ENCODE measurements at places on chromosomes 1 and 21. TPM values are rescaled to one million over a fixed set of nuclear protein-coding genes. Genes with fewer than 3 reads are reported as not detected.

Gene PGBD5
- total RNA-seq, result 1.4 TPM

Gene SPATA45
- total RNA-seq, result not detected

Gene FAM177B
- total RNA-seq, result not detected

Gene AGT
- 3.7 TPM for total RNA-seq

Gene TRIM17
- not detected for total RNA-seq

Gene RCAN1
- 57.5 TPM for total RNA-seq

Gene MASP2
- not detected for total RNA-seq

Gene CC2D1B
- total RNA-seq, result 32.9 TPM

Gene GSTM4
- total RNA-seq, result 22.6 TPM

Gene KAZN
- 26.9 TPM for total RNA-seq

Gene FMN2
- total RNA-seq, result 0.48 TPM

Gene SH2D1B
- 0.61 TPM for total RNA-seq

Gene WNT9A
- total RNA-seq, result 1.3 TPM

Gene VHLL
- not detected for total RNA-seq

Gene RYR2
- total RNA-seq, result 0.45 TPM

Gene CCT3
- 163 TPM for total RNA-seq

Gene NFASC
- total RNA-seq, result 11.5 TPM

Gene ACOT11
- 3.6 TPM for total RNA-seq

Gene OR2L13
- total RNA-seq, result not detected

Gene ADORA1
- 2.7 TPM for total RNA-seq

Gene CFHR3
- 0.39 TPM for total RNA-seq

Gene TLR5
- 10.5 TPM for total RNA-seq

Gene OR2T3
- total RNA-seq, result not detected

Gene SV2A
- total RNA-seq, result 2.0 TPM

Gene TFF2
- not detected for total RNA-seq

Gene SERINC2
- total RNA-seq, result 10.0 TPM

Gene SH3GLB1
- 228 TPM for total RNA-seq

Gene TRIM63
- total RNA-seq, result 0.26 TPM

Gene TMED5
- total RNA-seq, result 109 TPM

Gene CR1L
- total RNA-seq, result 0.71 TPM

Gene TMEM201
- 9.8 TPM for total RNA-seq

Gene SPRR2F
- total RNA-seq, result not detected

Gene TP73
- total RNA-seq, result not detected

Gene KLF17
- total RNA-seq, result not detected

Gene C1orf105
- total RNA-seq, result not detected

Gene MUL1
- 26.8 TPM for total RNA-seq

Gene RGS16
- total RNA-seq, result 25.0 TPM

Gene KRTAP12-4
- not detected for total RNA-seq

Gene FCN3
- 51.9 TPM for total RNA-seq

Gene CA6
- total RNA-seq, result not detected

Gene PKLR
- not detected for total RNA-seq

Gene LIPI
- not detected for total RNA-seq

Gene IL10
- 23.0 TPM for total RNA-seq

Gene LCE1C
- total RNA-seq, result not detected

Gene BNIPL
- not detected for total RNA-seq

Gene VANGL1
- total RNA-seq, result 12.5 TPM

Gene LHX8
- not detected for total RNA-seq

Gene LEPR
- total RNA-seq, result 49.5 TPM

Gene SELENOF
- 194 TPM for total RNA-seq

Gene KRTCAP2
- 155 TPM for total RNA-seq

Gene EXTL1
- total RNA-seq, result not detected

Gene CD160
- not detected for total RNA-seq

Gene IL20
- total RNA-seq, result not detected

Gene KPRP
- total RNA-seq, result not detected

All from mesenteric fat pad (tissue), 1 donor.